ENCODE measurements at places on chromosomes 11 and 22.

DNA sequence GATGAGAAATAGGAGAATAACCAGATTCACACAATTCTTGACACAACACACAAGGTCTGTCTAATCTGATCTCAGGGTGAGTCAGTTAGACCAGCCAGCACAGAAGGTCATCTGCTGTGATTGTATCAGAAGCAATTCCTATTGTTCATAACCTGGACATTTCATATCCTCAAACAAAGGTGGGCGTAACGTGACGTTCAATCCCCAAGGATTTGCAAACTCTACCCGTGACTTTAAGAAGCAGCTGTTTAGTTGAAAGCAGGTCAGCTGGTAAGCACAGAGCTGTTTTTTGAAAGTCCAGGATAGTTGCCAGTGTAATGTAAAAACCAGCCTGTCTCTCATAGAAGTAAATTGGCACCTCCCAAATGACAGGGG, 385.1 kb downstream of the DCDC1 start:
- DNase-seq = no peak

DNA sequence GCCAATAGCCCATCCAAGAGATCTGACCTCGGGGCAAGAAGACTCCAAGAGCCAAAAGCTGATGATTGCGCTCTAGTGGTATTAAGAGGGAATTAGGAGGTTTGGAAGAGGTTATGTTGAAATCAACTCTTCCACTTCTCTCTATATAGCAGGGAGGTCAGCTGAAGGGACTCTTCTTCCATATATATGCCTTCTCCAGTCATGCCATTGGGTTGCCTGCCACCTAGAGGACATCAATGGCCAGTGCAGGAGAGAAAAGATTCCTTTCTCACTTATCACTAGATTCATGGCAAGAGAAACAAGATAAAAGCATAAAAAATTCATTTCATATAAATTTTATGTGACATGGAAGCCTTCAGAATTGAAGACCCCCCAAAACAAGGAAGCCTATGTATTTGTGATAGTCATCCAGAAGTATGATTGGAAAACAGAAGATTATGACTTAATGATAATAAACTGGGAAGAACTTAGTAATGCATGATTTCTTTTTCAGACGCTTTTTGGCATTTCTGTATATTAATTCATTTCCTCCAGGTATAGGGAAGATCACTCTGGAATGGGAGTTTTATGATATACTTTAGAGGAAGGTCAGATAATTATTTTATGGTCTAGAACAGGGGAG, 435.1 kb upstream of the DDI1 start:
- peak; percentile 22 for DNase-seq

DNA sequence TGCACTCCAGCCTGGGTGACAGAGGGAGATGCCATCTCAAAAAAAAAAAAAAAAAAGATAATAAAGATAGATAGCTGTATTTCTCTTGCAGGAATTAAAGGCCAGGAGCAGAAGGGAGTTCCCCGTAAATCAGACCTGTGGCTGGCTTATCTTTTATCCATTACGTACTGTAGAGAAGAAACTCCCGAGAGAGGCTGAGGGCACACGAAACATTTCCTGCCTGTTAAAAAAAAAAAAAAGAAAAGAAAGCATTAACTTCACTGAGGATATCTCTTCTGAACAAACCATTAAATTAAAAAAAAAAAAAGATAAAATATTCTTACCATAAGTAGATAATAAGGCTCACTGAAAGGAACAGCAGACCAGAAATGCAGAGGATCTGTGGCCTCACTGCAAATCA, 22.5 kb downstream of the P4HA3 start:
- DNase-seq = no peak

- DNase-seq = no peak
These were observed 38.4 kb downstream of the FDX1 start for GRCh38 chr11:110468121-110468520.

DNA sequence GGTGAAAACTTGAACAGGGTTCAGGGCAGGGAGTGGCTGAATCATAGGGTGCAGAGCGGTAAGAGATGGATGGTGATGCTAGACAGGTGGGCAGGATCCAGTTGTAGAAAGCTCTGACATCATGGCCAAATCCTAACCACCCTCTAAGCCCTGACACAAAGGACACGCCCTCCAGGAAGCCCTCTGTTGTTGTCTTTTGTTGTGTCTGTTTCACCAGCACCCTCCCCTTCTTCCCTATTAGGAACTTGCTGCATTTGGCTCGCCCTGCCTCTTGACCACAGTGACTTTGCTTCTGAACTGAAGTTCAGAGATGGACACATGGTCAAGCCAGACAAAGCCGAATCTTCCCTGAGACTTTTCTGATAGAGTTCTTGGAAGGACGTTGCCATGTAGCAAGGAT, 14.2 kb upstream of the APOL6 start:
- DNase-seq = no peak

GRCh38 chr11:47551086-47551485, 1.8 kb downstream of the CELF1 start:
- no peak for DNase-seq

GRCh38 chr11:45041596-45041995, 90.9 kb upstream of the TP53I11 start:
- no peak for DNase-seq

DNA sequence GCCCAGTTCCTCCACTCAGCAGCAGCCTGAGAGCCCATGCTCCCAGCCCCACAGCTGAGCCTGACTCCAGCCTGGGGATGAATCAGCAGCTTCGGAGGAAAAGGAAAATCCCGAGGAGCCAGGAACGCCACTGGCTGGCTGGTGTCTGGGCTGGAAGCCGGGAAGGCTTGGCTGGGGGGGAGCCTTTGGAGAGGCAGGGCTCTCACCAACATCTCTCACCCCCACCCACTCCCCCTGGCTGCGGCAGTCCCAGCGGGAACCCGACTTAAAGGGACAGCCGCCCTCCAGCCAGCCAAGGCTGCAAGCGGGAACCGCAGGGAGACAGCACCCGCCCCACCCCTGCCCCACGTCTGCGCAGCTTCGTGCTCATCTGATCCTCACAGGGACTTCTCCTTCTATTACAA, 28.4 kb downstream of the KIAA0930 start:
- DNase-seq = no peak

- peak; percentile 6 for DNase-seq
These were observed 152.0 kb upstream of the SYN3 start for GRCh38 chr22:33209930-33210784.

DNA sequence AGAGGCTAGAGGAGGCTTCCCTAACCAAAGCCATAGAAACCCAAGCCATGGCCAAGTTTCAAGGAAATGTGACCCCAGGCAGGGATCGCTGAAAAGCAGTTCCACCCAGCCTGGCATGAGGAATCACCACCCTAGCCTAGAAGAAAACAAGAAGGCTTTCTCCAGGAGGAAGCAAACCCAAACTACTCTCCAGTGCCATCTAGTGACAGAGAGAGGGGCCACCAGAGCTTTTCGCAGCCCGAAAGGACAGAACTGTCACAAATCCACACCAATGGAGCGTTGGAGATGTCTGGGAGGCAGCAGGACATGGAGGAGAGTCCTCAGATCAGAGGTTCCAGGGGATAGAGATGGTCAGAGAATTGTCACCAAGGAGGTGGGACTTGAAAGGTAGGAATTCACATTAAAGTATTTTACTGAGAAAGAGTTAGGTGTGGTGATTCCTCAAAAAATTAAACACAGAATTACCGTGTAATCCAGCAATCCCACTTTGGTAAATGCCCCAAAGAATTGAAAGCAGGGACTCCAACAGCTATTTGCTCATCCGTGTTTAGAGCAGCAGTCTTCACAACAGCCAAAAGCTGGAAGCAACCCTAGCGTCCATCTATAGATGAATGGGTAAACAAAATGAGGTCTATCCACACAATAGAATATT, 67.3 kb upstream of the NUP50 start:
- DNase-seq = peak; percentile 55

DNA sequence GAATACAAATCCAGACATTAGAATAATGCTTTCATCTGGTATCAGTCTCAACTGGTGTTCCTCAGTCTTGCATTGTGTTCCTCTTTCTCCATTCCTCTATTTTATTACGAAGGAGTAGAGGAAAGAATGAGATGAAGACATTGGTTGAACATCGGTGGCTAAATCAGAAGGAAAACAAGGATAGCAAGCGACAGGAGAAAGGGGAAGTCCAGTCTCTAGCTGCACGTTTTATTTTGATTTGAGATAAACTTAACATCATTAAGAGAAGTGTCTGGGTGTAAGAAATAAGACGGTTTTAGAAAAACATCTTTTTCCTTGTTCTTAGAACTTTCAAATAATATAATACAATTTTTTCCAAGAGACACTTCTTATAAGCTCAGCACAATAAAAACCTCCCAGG, 6.2 kb downstream of the SOX6 start:
- no peak for DNase-seq

DNA sequence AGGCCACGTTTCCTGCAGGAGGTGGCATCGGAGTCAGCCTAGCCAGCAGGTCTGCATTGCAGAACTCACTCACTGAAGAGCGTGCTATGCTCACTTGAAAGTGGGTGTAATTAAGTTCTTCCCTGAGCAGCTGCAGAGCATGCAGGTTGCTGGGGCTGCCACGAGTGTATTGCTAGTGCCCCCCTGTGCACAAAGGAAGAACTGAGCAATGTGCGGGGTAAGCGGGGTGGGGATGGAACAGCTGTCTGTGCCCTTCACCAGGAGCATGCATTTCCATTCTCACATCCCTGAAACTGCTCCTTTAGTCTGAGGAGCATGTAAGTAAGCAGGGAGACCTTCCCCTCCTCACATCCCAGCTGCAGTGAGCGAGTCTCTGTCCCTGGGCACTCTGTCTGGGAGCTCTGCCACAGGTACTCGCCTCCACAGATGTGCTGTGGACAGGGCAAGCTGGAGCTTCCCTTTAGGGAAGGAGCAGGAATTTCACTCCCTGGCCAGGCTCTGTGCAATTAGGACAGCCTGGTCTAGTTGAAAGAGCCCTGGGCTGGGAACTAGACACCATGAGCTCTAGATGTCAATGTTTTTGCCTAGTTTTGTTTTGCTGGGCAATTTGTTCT, 1031.8 kb downstream of the NTM start:
- DNase-seq = no peak

GRCh38 chr11:16799890-16800289, 61.4 kb downstream of the C11orf58 start:
- DNase-seq = no peak

DNA sequence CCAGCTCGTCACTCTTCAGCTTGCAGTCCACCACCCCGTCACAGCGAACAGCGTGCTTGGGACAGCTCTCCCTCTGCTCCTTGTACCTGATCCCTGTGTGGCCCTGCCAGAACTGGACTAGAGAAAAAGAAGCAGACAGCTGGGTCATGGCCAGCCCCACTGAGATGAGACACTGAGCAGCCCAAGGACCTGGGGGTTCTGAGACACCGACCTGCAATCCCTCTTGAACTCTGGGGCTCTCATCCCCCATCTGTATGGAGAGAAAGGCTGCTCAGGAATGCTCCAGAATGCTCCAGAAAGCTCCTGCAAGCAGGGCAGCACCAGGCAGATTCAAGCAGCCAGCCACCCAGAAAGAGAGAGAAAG, 14.8 kb downstream of the TMPRSS13 start:
- no peak for DNase-seq

- DNase-seq = no peak
These were observed 21.3 kb downstream of the TRIM44 start for GRCh38 chr11:35683728-35684339.

GRCh38 chr11:73197348-73197747, 20.7 kb upstream of the P2RY2 start:
- no peak for DNase-seq

DNA sequence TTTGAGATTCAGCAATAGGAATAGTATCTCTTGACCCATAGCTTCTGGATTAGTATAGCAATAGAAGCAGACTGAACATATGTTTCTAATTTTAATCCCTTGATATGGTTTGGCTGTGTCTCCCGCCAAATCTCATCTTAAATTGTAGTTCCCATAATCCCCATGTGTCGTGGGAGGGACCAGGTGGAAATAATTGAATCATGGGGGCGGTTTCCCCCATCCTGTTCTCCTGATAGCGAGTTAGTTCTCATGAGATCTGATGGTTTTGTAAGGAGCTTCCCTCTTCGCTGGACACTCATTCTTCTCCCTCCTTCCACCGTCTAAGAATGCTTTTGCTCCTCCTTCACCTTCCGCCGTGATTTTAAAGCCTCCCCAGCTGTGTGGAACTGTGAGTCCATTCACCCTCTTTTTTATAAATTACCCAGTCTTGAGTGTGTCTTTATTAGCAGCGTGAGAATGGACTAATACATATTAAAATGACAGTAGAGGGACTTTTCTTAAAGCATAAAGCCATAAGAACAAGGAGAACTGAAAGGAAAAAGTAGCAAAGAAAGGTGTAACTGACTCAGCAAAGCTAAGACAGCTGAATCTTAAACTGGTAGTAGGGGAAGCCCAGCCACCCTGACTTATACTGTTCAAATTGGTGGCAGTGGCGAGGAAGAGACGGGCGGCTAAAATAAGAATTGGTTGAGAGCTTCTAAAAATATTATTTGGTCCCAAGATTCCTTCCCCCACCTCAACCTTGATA, 20.3 kb upstream of the SLN start:
- DNase-seq = no peak

GRCh38 chr11:57283231-57283990, 41.3 kb downstream of the TNKS1BP1 start:
- DNase-seq = no peak

DNA sequence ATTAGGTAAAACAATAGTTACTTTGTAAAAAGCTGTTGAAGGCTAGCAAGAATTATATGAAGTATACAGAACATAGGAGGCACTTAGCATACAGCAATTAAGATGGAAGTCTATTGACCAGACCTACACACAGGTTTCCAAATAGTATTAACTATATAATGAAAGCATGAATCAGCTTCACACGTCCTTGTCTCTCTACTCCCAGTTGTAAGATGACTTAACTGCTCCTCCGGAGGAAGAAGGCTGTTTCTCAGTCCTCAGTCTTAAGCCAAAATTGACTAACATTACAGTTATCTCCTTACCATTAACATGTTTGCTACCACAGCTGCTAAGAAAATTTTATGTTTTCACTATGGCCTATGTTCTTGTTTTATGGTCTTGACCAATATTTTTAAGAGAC, 24.7 kb downstream of the SIK3 start:
- no peak for DNase-seq

DNA sequence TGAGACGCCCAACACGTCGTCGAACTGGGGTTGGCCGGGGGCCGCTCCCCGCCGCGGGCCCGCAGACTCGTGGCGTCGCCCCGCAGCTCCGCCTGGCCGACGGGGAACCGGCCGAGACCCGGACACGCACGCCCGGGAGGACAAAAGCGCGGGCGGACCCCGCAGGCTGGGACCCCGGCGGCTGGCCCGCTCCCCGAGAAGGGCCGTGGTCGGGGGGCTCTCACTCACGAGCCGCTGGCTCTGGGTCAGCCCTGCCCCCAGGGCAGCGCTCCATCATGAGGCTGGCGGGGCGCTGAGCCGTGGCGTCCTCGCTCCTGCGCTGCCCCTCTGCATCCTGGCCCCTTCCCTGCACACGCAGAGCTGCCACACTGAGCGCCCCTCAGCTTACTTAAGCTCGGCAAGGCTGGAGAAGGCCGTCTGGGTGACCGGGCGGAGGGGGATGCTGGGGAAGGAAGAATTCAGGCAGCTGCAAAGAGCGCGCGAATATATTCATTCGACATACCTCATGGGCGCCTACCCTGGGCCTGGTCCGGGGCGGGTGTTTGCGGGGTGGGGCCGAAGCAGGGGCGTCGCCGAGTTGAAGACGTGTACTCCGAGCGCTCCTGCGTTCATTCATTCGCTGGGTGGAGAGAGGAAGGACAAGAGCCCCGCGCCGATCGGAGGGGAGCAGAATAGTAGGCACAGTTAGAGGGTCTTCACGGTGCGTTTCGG, 579 bp upstream of the CYB5R2 start:
- no peak for DNase-seq

Measured in stimulated activated CD4-positive, alpha-beta T cell treated with anti-CD3 and anti-CD28 coated beads, Interleukin-4, amount 100 ng/mL, for 24 hours (primary cell).